ENCODE measurements at places on chromosomes 7 and 10.

GRCh38 chr7:132155715-132156114 is 420.6 kb downstream of the PLXNA4 start:
- no peak for DNase-seq

- no peak for DNase-seq
Measured at GRCh38 chr10:25297466-25297865, 122.7 kb downstream of the GPR158 start.

- no peak for DNase-seq
Measured at GRCh38 chr10:132048294-132048667, 17.5 kb upstream of the JAKMIP3 start.

- no peak for DNase-seq
Measured at GRCh38 chr10:29343607-29344038, 54.8 kb downstream of the LYZL1 start.

- no peak for DNase-seq
Measured at GRCh38 chr10:119687192-119688032, 36.2 kb downstream of the BAG3 start.

DNA sequence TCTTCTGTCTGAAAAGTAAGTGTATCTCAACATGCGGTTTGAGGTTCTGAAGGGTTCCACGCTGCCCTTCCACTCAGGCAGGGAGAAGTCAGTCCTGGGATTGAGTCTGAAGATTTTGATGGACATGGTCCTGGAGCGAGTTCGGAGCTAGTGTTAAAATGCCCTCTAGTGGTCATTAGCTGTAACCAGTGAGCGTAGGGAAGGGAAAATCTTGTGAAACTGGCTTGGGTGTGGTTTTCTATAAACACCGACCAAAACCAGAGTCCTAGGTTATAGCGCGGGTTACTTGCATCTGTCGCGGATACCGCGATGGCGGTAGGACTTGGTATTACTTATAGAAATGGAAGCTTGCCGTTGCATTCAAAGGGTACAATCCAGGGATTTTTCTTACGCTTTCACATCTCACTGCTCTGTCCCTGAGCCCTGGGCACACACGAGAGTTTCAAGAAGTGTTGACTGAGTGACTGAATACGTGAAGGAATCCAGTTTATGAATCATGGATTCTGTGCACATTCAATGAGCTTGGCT is 348.2 kb upstream of the C7orf33 start:
- DNase-seq: peak; percentile 6

DNA sequence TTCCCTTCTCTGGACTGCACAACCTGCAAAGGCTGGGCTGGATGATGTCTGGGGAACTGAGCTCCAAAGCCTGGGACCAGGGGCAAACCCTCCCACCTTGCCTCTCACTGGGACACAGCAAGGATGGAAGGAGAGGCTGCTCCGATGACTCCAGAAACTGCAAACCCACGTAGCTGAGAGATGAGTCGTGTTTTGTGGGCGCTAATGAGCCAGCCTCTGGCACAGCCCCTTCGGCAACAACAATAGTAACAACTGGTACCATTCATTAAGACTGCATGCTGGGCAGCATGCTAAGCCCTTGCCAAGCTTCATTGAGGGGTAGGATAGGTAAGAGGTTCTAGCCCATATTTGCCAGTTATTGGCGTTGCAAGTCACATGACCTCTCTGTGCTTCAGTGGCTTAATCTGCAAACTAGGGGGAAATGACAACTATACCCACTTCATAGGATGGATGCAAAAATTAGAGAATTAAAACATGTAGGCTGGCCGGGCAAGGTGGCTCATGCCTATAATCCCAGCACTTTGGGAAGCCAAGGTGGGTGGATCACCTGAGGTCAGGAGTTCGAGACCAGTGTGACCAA is 145.9 kb downstream of the SH3PXD2A start:
- DNase-seq: no peak

GRCh38 chr10:21160116-21160515 is 263.0 kb upstream of the NEBL start:
- DNase-seq: no peak

DNA sequence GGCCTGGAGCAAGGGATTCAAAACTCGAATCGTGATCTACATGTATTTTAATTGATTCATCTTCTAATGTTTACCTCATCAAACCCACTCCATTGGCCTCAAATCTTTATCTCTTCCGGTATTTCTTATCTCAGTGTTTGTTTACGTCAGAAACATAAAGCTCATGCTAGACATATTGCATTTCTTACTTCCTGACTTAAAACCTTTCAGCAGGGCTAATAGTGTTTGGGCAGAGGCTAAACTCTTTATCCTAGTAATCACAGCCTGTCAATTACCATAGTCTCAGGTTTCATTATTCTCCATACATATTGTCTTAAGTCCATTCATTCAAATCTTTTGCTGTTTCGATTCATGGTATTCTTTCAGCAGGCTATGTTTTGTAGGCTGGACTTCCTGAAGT is 81.3 kb upstream of the AGR3 start:
- no peak for DNase-seq

DNA sequence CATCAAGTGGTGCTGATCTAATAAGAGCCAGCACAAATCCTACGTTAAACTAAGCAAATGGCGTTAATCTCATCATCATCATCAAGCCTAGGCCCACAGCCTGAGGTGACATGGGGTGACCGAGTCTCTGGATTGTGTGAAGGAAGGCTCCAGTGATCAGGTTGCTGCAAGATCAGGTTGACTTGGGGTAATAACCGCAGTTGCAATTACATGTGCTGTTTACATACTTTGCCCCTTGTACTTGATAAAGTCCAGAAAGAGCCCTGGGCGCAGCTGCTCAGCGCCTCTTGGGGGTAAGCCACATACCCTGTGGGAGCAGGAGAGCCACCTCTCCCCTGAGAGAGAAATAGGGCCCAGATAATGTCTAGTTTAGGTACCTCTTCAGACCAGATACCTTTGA is 228.1 kb downstream of the WDR11 start:
- no peak for DNase-seq

Data from CD4-positive, alpha-beta T cell treated with Interleukin-17A for 1 hour (primary cell).